Activated CD8-positive, alpha-beta memory T cell treated with anti-CD3 and anti-CD28 coated beads for 1 hour (primary cell): ENCODE measurements at places on chromosomes 7 and 10.
A peak's percentile ranks its signal among the peaks of the same experiment; 100 is the strongest.

- no peak for DNase-seq
These were observed 122.0 kb downstream of the ADARB2 start for GRCh38 chr10:1615186-1615954.

DNA sequence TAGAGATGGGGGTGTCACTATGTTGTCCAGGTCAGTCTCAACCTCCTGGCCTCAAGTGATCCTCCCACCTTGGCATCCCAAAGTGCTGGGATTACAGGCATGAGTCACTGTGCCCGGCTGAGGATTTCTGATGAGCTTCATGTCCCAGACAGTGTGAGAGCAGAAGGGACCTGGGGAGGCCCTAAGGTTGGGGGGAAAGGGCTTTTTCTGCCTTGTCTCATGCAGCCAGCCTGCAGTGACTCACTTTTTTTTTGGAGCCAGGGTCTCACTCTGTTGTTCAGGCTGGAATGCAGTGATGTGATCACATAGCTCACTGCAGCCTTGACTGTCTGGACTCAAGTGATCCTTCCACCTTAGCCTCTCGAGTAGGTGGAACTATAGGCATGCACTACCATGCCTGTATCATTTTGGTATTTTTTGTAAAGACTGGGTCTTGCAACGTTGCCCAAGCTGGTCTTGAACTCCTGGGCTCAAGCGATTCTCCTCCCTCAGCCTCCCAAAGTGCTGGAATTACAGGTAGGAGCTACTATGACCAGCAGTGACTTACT is 14.6 kb downstream of the COL26A1 start:
- no peak for DNase-seq

DNA sequence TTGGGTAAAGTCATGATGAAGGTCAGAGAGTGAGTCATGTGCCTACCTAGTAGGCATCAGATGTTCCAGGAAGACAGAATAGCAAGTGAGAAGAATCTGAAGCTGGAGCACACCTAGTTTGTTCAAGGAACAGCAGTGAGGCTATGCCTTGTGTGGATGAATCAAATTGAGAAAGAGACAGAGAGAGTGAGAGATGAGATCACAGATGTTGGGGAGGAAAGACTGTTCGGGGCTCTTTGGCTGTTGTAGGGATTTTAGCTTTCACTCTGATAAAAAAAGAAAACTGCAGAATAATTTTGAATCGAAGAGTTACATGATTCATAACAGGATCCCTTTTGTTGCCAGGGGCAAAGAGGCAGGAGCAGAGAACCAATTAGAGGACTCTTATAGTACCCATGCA is 6.3 kb downstream of the LIPF start:
- no peak for DNase-seq

GRCh38 chr7:131556053-131556908 is at the start of gene PODXL:
Gene PODXL (minus strand): TSS chr7:131556628. CDS start chr7:131556359, 269 bp downstream.
- no peak for DNase-seq

- no peak for DNase-seq
These were observed 26.2 kb downstream of the CUL2 start for GRCh38 chr10:35063837-35064454.

DNA sequence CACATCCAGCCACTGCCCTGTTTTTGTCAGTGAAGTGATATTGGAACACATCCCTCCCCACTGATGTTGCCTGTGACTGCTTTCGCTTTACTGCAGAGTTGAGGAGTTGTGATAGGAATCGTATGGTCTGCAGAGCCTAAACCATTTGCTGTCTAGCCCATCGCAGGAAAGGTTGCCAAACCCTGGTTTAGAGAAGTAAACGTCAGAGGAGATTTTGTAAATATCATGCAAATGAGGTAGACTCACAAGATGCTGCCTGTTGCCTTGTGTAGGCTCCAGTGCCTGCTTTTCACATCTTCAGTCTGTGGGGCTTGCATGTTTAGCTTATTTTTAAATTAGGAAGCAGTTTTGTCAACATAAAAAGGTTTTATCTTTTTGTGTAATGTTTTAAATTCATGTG is 107.1 kb downstream of the TRRAP start:
- DNase-seq = no peak

DNA sequence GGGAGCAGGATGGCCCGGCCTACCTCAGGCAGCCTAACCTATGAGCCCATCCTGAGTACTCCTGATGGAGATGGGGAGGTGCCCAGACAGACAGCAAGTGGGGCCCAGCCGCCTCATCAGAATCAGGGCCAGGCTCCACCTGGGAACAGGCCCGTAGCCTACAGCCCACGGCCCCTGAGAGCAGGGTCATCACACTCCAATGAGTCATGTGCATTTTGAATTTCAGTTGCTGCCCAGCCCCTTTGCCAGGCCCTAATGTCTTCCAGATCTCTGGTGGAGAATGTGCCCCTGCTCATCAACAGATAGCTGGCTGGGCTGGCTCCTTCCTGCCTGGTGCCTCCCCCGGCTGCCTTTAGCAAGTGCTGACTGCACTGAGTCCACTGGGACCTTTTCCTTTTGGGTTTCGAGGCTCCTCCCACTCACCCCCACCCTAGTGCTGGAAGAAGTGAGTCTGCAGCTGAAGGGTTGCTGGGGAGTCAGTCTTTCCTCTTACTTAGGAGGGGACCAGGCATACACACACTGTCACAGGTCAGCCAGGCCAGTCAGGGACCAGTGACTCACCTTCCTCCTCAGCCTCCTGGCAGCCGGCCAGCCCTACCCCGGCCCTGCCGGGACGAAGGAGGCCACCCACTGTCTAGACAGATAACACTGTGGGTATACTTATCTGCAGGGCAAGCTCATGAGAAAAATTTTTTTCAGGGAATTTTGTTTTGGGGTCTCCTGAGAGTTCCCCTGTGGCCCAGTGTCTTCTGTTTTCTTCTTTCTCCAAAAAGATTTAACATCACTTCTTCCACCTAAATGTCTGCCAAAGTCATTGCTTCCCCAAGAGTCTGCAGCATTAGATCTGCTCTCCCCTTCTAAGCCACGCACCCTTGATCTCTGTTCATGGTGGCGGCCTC is 9.1 kb upstream of the ASIC3 start:
- DNase-seq = peak; percentile 13

DNA sequence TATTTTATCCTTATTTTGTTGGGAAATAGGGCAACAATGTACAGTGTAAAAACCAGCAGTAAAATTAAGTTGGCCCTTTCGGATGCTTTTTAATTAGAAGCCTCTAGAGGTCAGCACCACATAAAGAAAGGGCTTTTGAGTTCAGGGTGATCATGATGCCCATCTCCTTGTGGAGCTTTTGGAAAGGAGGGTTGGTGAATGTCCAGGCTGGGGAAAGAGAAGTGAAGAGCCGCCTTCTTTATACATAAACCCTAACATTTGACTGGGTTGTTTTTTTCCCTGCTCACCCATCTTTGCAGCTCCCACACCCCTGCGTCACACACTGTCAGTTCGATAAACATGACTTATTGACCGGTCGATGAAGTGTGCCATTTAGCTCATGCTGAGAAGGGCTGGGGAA is 29.8 kb downstream of the MTURN start:
- DNase-seq = no peak
